ENCODE measurements at places on chromosomes 2 and 18. TPM values are rescaled to one million over a fixed set of nuclear protein-coding genes. Genes with fewer than 3 reads are reported as not detected.

Gene APOB
- total RNA-seq, result not detected

Gene HTR2B
- not detected for total RNA-seq

Gene OXER1
- total RNA-seq, result 1.9 TPM

Gene MC2R
- total RNA-seq, result not detected

Gene FAM136A
- 62.9 TPM for total RNA-seq

Gene PECR
- 28.4 TPM for total RNA-seq

Gene IL36B
- total RNA-seq, result not detected

Gene SULT1C2
- total RNA-seq, result not detected

Gene GYPC
- total RNA-seq, result 148 TPM

Gene CNDP1
- not detected for total RNA-seq

Gene CD207
- not detected for total RNA-seq

Gene C2orf66
- total RNA-seq, result 0.38 TPM

Gene IL36RN
- total RNA-seq, result not detected

Gene ZNF521
- not detected for total RNA-seq

Gene FOXD4L1
- total RNA-seq, result not detected

Gene RTP5
- total RNA-seq, result 0.56 TPM

Gene CPO
- not detected for total RNA-seq

Measured in activated T-cell treated with anti-CD3 and anti-CD28 coated beads, Interleukin-2, amount 50 U/mL, for 72 hours (primary cell).